Stimulated activated CD4-positive, alpha-beta T cell treated with anti-CD3 and anti-CD28 coated beads, TNF-alpha, amount 100 ng/mL, for 48 hours (primary cell): ENCODE measurements at places on chromosomes 3 and 15.

GRCh38 chr3:45616158-45616557, 21.6 kb downstream of the LIMD1 start:
- DNase-seq = no peak

- DNase-seq = no peak
Observed at GRCh38 chr3:130509008-130509407, 8.0 kb upstream of the COL6A6 start.

DNA sequence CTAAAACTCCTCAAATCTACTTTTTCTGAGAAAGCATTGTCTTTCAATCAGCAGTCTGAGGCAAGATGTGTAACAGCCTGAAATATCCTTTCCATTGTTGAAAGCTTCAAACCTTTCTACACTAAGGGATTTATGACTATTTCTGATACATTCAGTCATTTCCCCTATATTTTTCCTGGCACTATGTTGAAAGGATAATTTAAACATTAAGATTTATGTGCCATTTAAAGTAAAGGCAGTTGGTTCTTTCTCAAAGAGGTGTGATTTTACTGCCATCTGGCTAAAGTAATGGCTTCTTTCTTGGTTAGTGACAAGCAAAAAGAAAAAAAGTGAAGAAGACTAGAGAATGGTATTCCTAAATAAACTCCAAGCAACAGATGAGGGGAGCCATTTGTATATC, 249.6 kb upstream of the COL8A1 start:
- no peak for DNase-seq

GRCh38 chr3:9036404-9037131, 73.3 kb upstream of the RAD18 start:
- DNase-seq = no peak

DNA sequence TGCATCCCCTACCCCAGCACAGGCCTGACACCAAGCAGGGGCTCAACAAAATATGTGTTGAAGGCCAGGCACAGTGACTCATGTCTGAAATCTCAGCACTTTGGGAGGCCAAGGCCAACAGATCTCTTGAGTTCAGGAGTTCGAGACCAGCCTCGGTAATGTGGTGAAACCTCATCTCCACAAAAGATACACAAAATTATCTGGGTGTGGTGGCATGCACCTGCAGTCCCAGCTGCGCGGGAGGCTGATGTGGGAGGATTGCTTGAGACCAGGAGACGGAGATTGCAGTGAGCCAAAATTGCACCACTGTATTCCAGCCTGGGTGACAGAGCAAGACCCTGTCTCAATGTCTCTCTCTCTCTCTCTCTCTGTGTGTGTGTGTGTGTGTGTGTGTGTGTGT, 30.7 kb upstream of the CYP11A1 start:
- DNase-seq = no peak

DNA sequence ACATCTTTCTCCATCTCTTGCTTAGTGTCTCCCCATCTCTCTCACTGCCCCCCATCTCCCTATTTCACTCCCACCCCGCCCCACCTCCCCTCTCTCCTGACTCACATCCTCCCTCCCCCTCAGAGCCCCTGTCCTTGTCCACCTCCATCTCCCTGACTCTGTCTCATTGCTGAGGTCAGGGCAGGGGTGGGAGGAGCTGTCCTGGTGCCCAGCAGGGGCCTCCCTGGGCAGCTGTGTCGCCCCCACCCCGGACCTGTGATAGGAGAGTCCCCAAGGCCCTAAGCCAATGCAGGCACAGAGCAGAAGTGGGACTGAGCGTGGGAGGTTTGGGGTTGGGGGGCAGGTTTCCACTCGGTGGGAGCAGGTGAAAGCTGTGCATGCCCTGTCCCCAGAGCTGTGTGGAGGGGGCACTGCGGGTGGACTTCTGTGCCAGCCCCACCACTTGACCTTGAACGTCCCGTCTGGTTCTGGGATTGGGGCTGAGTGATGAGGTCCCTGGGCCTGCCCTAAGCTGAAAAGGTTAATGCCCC, 210.8 kb downstream of the TBC1D2B start:
- no peak for DNase-seq

- DNase-seq = no peak
Observed at GRCh38 chr3:45092132-45093031, 53.8 kb downstream of the CDCP1 start.

DNA sequence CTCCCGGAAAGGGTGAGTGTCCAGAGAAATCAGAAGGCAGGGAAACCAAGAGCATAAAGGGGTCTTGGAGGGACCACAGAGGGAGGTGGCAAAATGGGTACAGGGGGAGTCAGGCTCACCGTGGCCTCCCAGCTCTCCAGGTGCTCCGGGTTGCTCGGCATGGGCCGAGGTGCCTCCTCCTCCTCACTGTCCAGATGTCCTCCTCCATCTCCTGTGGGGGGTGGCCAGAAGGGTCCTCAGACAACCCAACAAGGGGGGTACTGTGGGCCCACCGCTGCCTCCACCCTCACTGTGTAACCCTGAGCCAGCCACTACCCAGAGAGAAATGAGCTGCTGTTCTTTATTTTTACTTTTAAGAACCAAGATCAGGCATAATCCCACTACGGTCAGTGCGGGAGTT, 30.4 kb upstream of the OR4F6 start:
- DNase-seq = no peak

GRCh38 chr3:31250116-31250777, 282.5 kb upstream of the STT3B start:
- DNase-seq = no peak

GRCh38 chr3:108126348-108126747, 35.5 kb upstream of the CD47 start:
- DNase-seq = no peak

DNA sequence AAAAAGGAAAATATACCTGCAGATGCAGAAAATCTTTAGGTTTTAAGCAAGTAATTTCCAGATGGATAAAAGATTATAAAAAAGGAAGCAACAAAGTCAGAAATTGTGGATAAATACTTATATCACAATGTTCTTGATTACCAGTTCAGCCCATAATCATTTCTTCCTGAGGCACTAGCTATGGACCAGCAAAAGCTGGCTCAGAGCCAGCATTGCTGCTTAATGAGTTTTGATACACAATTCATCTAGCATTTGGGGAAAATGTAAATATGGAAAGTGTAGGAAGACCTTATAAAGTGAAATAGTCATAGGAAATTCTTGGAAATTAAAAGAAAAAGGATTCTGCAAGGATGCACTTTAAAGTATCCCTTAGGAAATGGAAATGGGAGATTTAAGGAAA, 168.3 kb upstream of the GBE1 start:
- no peak for DNase-seq

DNA sequence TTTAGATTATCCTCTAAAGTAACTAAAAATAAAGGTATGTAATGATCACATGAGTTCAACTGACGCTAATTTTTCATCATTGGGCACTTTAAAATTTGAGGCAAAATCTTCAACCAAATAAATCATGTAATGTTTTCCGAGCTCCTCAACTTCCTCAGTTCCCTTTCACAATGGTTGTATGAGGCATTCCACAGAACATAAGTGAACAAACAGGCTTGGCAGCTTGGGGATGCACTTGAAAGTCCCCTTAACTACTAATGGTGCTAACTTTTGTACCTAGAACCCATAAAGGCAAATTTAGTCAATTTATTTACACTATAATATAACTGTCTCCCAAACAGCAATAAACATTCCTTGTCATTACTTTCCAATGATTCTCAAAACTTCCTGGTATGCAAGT, 1137.9 kb downstream of the ROBO2 start:
- DNase-seq = no peak

GRCh38 chr3:172700936-172701455, 9.9 kb downstream of the NCEH1 start:
- DNase-seq = no peak

DNA sequence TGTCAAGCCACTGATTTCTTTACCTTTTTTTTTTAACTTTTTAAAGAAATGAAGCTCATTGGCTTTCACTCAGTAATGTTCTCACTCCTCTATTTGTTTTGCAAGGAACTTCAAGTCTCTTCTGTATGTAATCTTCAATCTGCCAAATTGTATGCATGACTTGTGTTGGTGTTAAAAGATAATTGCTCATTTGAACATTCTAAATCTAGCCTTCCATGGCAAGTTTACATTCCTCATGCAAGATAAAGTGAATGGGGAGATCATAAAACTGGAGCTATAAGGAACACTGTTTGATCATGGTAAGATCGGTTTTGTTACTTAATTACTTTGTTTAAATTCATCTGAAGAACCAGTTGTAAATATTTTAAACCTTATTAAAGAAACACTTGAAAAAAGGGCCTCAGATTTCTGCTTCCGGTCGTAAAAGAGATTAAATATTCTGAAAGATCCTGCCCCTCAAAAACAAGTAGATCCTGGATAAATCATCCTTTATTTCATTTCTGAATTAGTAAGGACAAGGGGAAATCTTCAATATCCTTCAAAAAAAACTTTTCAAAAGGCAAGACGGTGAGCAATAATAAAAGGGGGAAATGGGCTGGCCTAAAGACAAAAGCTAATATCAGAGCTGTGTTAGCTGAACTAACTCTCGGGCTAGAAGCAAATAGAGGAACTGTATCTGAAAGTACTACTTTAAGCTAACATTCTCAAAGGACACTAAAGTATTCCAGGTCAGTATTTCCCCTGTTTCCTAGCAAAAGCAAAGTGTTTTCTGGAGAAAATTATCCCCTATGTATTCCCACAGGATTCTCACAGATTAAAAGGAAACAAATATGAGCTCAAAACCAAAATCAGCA, 107.0 kb upstream of the ATP11B start:
- DNase-seq = no peak

GRCh38 chr3:48120223-48120622, 68.0 kb downstream of the CDC25A start:
- DNase-seq = no peak

DNA sequence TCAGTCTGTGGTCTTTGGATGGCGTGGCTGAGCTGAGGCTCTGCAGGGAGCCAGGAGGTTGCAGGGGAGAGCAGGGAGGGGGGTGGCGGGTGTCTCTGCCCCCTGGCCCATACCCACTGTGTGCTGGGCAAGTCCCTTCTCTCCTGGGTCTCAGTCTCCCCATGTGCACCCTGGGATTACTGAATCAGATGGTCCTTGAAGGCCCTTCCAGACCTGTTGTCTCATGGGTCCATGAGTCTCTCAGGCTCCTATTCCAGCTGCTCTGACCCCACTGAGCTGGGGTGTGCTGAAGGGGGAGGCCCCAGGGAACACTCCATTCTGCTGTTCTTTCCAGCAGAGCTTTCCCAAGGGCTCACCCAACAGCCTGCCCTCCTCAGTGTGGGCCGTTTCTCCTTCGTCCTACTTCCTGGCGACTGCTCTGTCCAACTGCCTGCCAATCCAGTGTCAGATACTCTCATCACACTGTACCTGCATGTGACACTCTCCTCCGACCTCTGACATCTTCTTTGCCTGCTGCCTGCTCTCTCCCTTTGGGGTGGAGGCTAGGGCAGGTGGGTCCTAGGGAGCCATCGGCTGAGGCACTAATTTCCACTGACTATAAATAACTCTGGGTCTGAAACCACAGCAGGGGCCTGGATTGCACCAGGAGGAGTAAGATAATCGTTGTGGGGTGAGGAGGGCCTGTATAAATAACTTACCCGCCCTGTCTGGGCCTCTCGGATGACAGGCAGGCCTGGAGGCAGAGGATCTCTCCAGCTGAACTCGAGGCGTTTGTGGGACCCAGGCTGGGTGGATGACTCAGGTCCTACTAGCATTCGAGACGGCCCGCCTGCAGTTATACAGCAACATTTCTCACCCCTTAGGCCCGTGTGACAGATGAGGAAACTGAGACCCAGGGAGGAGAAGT, 67.1 kb downstream of the ATP2B2 start:
- no peak for DNase-seq

DNA sequence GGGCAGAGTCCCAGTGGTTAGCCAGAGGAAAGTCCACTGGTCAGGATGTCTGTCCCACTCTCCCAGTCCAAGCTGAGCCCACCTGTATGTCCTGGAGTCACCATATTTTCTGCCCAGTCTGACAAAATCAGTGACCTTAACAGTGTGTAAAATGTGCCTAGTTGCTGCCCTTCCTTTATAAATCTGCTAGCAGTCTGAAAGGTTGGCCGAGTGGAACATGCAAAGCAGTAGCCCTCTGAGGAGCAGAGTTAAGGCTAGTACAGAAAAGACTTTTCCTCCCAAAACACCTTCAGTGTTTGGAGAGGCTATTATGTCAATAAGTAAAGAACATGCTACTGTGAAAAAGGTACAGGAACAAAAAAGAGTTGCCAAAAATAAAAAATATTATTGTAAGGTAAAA, 15.3 kb downstream of the TTC21A start:
- DNase-seq = no peak

- no peak for DNase-seq
Observed at GRCh38 chr3:57151021-57151449, 14.1 kb downstream of the IL17RD start.

- DNase-seq = no peak
Observed at GRCh38 chr3:59908280-59908679, 858.5 kb upstream of the CFAP20DC start.

DNA sequence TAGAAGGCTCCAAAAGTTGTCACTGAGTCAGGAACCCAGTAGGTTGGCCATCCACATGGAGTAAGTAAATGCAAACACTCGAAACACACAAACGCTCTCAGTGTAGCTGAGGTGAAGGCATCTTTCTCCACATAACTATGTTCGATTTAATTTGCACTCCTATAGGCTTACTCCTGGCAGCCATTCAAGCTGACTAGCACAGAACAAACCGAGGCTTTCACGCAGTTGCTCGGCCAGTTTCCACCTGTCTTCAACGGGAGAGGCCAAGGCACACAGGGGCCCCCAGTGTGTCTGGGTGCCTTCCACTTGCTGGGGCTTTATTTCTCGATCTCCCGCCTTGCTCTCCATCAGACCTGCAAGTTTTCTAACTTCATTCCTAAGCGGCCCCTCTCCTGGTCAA, 18.9 kb downstream of the RGMA start:
- DNase-seq = no peak

DNA sequence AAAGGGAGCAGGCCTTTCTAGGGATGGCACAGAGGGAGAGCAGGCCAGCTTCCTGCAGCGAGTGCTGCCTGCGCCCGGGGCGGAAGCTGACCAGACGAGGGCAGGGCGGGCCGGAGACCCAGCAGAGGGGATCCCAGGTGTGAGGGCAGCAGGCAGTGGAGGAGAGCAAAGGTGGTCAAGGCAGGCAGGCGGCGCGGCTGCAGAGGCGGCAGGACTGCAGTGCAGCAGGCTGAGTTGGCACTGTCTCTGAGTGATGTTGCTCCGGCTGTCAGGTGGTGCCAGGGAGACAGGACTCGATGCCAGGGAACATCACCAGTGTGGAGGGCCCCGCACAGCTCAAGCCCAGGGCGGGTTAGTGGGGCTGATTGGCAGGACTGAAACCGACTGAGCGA, 22.3 kb upstream of the PLXNA1 start:
- DNase-seq = no peak

GRCh38 chr3:122533931-122534334, 19.2 kb upstream of the KPNA1 start:
- peak; percentile 39 for DNase-seq

- DNase-seq = no peak
Observed at GRCh38 chr3:187072511-187072910, 66.8 kb downstream of the RPL39L start.
